ENCODE measurements at places on chromosomes 6 and 20.
A peak's percentile ranks its signal among the peaks of the same experiment; 100 is the strongest.

DNA sequence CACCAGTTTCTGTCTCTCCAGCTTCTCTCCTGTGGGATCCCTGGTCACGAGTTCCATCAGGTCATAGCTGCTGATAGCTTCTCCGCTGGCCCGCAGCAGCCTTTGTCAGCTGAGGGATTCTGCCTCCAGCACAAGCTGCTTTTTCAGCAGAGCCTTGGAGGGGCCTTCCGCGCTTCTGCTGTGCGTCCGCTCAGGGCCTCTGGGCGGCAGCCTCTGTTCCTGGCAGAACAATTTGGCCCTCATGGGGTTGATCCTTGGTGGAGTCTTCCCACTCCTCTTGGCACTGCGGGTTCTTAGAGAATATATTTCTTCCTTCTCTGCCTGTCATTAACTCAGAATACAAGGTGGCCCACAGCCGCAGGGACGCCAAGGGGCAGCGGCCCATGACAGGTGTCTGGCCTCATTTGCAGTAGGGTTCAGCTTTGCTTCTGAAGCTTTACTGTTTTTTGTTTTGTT, 158.8 kb downstream of the DTNBP1 start:
- DNase-seq: no peak

DNA sequence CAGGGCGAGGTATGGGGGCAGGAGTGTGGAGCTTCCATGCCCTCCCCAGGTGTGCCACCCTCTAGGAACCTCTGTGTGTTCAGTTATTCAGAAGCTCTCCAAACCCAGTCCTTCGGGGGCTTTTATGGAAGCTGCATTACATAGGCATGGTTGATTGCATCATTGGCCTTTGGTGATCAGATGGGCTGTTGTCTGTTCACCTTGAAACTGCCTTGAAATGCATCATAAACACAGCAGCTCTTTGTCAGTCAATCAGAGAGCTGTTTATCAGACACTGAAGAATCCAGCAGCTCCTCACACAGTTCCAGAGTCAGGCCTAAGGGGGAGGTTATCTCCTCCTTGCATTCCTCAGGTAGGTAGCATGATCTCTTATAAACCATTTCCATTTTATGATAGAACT, 62.4 kb downstream of the E2F3 start:
- DNase-seq: no peak

DNA sequence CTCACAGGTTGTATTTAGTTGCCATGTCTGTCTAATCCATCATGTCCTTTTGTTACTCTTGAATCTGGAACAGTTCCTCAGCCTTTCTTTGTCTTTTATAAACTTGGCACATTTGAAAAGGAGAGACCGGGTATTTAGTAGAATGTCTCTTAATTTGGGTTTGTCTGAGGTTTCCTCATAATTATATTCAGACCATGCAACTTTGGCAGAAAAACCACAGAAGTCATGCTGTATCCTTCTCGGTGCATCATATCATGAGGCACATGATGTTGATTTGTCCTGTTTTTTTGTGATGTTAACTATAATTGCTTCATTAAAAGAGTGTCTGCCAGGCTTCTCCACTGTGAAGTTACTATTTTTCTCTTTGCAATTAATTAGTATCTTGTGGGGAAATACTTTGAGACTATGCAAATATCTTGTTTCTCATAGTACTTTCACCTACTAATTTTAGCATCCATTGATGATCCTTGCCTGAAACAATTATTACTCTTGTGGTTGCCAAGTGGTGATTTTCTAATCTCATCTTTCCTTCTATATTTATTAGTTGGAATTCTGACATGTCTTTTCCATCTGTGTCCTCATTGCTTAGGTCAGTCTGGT, 837.3 kb downstream of the DHX35 start:
- no peak for DNase-seq

DNA sequence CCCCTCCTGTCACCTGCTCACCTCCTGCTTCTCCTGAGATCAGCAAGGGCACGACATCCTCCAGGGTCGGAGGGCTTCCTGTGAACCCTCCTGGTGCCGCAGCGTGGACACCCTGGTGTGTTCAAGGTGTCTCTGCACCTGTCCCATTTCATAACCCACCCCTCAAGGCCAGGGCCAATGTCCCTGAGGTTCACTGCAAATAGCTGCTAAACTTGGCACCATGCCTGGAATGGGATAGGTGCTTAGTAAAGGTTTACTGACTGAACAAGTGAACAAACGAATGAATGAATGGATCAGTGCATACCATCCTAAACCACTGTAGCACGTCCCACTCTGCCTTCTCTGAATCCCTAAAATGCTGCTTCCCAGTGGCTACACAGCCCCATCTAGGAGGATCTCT, 35.0 kb downstream of the SIRPA start:
- no peak for DNase-seq

GRCh38 chr6:30686009-30686907, at the start of gene PPP1R18:
Gene PPP1R18, minus strand, starts transcription at chr6:30686645. Its CDS starts 627 bp downstream, at chr6:30686018.
- DNase-seq: peak; percentile 31

GRCh38 chr20:44601801-44602204, 19.4 kb downstream of the PKIG start:
- no peak for DNase-seq
